ENCODE measurements at places on chromosomes 1 and 21.

DNA sequence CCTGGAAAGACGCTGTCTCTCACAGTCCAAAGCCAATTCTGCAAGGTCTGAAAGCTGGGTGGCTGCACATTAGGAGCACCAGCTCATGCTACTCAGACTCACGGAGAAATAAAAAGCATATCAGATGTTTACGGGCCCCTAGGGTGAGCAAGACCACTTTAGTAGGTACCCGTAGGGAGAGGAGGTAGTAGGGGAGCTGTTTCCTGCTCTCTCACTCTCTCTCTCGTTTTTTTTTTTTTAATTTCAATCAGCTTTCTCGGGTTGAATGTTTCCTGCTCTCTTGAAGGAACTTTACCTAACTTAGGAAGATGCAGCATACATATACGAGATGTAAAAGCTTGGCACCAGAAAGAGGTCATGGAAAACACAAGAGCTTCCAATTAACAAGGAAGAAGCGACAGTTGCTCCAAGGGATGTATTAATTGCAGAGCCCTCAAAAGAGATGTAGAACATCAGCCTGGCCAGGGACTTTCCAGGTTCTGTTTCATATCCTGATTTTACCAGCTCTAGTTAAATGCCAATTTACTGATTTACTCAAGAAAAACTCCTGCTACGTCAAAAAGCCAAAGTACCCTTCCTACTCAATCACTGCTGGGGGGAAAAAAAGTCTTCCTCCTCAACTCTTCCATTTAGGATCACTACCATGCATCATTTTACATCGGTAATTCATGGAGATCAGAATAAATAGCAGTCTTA lies 3.1 kb downstream of the LORICRIN start:
- no peak for DNase-seq

GRCh38 chr1:78676347-78676982 lies 26.8 kb downstream of the IFI44 start:
- DNase-seq: peak; percentile 34

- no peak for DNase-seq
Measured at GRCh38 chr1:41823471-41823870, 95.3 kb downstream of the HIVEP3 start.

- no peak for DNase-seq
Measured at GRCh38 chr1:110476028-110476765, 25.2 kb downstream of the PROK1 start.

DNA sequence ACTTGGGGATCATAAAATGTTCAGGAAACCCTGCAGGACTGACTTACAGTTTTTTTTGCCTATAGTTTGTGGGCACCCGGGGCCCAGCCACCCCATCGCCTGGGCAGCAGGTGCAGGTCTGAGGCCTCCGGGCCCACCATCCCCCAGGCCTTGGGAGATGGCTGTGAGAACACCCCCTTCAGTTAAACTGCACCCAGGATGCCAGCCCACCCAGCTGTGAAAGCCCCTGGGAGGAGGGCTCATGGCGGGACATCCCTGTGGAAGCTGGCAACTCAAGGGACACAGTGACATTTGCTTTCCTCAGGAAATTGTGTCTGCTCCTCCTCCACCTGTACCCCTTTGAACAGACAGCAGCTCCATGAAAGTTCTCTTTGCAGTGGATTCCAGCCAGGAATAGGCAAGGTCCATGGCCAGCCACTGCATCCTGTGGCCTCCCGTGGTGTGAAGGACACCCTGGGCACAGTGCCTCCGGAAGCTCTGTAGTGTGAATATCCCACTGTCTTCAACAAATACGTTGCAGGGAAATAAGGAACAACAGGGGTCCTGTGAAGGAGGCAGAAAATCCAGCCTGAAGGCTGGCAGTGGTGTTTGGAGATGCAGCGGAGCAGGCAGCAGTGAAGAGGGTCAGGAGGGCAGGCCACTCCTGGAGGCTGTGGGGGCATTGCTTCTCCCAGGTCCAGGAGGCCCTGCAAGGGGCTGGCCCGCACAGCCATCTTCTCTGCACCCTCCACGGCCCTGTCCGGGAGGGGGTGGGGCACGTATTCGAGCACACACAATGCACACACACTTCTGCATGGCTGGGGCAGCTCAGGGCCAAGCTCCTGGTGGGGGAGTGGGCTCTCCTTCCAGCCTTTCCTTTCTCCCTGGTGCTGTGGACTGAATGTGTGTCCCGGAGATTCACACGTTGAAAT lies 2.1 kb upstream of the OBSCN start:
- no peak for DNase-seq

- no peak for DNase-seq
Measured at GRCh38 chr1:59936358-59936821, 9.8 kb upstream of the CYP2J2 start.

DNA sequence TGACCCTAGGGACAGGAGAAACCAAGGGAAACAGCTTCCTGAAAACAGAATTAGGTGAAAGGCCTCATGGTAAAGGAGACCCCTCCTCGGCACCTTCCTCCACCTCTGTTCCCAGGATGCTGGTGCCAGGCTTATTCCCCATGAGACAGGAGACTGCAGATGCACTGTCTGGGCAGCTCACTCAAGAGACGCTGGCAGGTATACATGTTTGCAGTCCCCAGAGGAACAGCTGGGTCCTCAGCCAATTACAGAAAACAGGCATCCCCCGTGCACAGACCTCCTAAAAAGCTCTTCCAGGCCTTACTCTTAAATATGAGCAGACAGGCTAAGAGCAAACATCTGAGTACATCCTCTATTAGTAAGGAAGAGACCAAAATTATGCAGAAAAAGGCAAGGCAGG lies 6.5 kb downstream of the CCSAP start:
- DNase-seq: no peak

GRCh38 chr1:201039876-201040275 lies 16.4 kb upstream of the KIF21B start:
- no peak for DNase-seq

DNA sequence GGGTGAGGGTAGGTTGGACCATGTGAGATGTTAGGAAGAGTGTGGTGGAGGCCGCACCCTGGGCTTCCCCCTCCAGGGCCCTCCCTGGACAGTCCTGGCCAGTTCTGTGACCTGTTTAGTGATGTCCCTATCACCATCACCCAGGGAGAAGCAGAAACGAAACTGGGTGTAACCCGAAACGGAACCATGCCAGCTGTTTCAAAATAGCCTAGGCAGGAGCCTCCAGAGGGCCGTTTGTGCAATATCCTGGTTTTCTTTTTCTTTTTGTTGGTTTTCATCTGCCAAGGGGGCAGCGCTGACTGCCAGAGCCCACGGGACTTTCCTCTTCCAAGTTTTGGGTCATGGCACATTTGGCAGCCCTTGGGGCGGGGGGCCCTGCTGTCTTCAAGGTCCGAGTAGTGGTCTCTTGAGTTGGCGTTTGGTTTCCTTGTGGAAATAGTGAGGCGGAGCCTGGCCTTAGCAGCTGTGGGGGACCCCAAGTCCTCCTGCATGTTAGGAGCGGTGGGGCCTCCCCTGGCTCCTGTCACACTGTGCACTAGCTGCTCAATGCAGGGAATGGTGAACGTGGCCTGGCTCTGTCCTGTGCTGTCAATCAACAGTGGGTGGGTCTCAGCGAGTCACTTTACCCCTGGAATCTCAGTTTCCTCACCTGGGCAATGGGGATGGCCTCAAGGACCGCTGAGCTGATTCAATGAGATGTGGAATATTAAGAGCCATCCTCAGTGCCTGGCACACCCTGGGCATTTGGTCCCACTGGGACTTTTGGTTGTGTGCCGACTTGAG lies 90.7 kb downstream of the ARHGEF10L start:
- DNase-seq: no peak

DNA sequence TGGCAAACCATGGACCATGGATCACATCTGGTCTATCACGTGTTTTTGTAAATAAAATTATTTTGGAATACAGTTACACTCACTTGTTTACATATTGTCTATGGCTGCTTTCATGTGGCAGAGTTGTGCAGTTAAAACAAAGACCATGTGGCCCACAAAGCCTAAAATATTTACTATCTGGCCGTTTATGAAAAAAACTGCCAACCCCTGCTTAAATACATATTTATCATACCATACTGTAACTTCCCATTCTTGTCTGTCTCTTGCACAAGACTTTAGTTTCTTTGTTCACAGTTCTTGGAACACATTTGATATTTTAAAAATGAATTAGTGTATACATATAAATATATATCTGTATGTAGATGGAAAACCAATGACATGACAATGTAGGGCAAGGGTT lies 141.5 kb downstream of the PAPPA2 start:
- DNase-seq: no peak

DNA sequence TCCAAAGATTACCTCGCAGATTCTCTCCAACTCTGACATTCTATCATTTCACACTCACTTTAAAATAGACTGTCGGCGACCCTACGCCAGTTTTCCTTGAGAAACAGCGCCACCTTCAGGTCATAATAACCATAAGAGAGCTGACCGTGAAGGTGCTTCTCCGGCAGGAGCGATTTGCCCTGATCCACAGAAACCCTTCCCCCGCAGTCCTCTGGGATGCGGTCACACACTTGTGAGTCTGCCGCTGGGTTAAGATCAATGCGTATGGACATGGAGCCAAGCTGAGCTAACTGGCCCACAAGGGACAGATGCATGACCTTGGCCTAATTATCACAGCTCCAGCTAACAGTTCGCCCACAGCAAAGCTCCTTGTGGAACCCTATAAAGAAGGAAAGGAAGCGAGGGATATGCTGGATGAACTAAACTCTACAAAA lies 32.8 kb upstream of the IFNAR2 start:
- DNase-seq: peak; percentile 50

DNA sequence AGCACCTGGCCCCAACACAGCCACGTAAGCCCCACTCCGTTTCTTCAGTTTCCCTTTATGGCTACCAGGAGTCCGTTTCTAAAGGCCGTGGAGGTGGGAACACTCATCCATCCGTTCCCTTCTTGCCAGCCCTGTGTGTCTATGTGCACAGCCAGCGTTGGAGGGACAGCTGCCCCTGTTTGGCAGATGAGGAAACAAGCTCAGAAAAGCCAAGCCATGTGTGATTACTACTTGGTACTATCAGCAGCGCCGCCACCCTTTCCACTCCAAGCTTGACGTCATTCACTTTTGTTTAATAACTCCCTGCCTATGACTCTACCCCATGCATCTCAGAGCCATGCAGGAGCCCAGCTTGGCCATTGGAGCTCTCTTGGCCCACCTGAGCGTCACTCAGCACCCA lies 3.5 kb downstream of the LRP8 start:
- no peak for DNase-seq

GRCh38 chr1:50659107-50659662 lies 235.9 kb upstream of the DMRTA2 start:
- no peak for DNase-seq

GRCh38 chr21:31299291-31300147 lies 44.5 kb downstream of the TIAM1 start:
- no peak for DNase-seq

GRCh38 chr21:38350684-38351083 lies 93.9 kb downstream of the KCNJ15 start:
- DNase-seq: no peak

DNA sequence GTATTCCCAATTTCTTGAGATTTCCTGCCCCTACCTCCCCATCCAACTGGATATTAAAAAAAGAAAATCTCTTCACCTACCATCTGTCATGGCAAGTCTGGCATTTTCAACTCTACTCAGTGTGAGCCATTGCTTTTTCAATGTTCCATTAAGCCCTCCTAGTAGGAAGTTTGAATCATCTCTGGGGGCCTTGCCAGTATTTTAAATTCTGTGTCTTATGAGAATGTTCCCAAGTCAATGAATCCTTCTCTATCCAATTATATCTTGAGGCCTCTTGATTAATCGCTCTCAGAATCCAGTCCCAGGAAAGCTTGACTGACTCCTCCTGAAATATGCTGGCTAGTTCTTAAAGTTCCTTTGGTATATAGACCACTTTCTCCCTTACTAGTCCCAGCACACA lies 91.5 kb downstream of the NGF start:
- no peak for DNase-seq

DNA sequence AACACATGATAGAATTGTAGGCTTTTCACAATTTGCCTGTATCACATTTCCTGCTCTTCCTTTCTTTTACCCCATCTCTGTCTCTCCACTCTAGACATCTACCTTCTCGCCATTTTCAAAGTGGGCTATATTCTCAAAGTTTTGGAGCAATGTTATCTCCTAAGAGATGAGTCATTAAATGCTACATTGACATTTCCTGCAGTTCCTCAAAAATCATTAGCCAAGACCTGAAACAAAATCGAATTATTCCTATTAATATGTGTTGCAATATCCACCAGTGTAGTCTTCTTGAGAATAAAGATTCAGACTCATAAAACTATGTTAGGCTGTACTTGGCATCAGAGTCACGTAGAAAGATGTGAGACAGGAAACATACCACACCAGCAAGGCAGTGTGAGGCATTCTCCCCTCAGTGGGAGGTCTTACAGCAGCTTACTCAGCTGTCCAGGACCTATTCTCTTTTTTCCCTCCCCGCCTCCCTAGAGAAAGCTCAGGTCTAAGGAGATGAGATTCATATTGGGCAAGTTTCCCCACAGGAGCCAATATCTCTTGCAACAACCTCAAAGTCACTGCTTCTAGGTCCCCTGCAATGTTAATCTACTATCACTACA lies 38.8 kb downstream of the FRRS1 start:
- DNase-seq: no peak

GRCh38 chr1:218948446-218948845 lies 225.2 kb upstream of the LYPLAL1 start:
- no peak for DNase-seq
